HepG2 (cell line): ENCODE measurements at places on chromosomes 1 and 21. TPM values are rescaled to one million over a fixed set of nuclear protein-coding genes. Genes with fewer than 3 reads are reported as not detected.

Gene GBP7
- not detected in 2 replicates for total RNA-seq

DNA sequence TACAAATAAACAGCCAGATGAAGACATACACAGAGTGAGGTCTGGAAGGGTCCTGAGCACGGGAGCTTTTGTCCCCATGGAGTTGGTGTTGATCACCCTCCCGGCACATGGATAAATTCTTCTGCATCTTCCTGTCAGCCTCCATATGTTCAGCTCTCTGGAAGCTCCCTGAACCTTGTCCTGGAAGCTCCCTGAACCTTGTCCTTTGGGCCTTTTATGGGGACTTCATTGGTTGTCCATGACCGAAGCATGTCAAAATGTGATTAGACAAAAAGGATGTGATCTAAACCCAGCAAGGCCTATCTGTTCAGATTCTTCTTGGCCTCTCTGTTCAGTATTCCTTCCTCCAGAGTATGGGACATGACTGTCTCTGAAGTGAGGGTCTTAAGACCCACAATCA, 25.4 kb upstream of the RNF11 start:
- H3K4me3 ChIP-seq: no peak overlapping the region
- H3K27ac ChIP-seq: no peak overlapping the region
- no peaks in the 10 kb centered on the region for H3K36me3 ChIP-seq
- H3K4me1 ChIP-seq: peaks cover 29% of the 10 kb centered on the region

DNA sequence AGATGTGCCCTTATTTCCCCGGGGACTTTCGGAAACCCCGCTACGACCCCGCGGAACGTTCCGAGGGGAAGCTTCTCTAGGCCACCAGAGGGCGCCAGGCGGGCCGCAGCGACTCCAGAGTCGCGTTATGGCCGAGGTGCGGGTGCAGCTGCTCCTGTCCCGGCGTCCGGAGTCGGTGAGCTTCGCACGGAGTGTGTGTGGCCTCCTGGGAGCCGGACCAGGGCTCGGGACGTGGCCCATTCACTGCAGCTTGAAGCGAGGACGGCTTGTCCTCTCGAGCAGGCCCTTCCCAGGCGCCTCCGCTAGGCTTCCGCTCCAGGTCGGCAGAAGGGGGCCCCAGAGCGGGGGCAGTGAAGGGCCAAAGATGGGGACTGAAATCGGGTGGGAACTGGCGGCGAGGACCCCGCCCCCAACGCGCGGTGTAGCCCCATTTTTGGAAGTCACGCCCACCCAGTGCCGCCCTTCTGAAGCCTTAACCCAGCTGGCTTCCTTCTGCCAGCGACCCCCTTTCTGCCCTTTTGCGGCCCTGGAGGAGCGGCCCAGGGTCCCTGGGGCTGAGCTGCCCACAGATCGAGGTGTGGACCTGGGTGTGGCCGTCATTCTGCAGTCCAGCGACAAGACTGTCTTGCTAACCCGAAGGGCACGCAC, at the start of gene NUDT17:
TSS of gene NUDT17 (plus strand) at position 117 of the 648 bp plus-strand sequence. CDS start at position 128, 11 bp downstream.
- peak; percentile 52 for DNase-seq
- H3K36me3 ChIP-seq: peaks cover 15% of the 10 kb centered on the region
- H3K27me3 ChIP-seq: no peaks in the 10 kb centered on the region
- no peak within 1 kb of the TSS for H3K27ac ChIP-seq
- H3K4me3 ChIP-seq: peak within 1 kb of the TSS; percentile 66

Gene SLC1A7
- 0.04 TPM in 1 of 2 replicates, not detected in the other for total RNA-seq

Gene TMCO4
- 3.9 and 4.1 TPM in 2 replicates for total RNA-seq

DNA sequence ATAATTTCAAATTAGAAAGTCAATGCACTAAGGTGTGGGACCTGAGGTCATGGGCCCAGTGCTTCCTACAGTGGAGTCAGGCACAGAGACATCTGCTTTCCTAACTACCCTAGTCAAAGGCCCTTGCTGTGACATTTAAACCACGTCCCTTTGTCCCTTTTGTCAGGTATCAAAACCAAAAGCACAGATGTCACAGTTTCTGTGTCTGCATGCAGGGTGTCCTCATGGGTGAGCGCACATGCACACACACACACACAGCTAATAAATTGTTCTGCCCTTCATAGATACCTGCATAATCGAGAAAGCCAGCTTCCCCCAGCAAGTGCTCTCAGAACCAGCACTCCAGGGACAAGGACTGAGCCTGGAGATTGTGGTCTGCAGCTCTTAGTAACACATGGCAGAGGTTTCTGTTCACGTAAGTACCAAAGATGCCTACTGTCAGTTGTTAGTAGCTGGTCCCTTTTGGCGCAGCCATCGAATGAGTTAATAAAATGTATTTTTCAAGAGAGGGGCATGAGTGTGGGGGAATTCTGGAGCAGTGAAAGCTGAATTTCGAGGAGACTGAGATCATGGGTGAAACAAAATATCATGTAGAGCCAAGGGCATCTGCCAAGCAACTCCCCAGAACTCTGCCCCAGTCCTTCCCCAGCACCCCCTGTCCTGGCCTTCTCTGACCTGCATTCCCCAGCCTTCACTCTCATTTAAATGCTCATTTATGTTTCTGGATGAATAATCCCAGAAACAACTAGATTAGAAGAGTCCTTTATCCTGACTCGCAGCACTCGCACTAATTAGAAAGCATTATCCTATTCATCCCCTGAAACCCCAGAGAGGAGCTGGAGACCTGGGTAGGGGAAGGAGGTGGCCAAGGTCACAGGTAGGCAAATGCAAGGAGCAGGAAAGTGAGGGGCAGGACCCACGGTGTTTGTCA, 25.5 kb downstream of the TNR start:
- H3K27me3 ChIP-seq: no peaks in the 10 kb centered on the region
- H3K4me3 ChIP-seq: no peak overlapping the region
- DNase-seq: no peak
- no peaks in the 10 kb centered on the region for H3K4me1 ChIP-seq

GRCh38 chr1:205518661-205519540, 14.4 kb downstream of the CDK18 start:
- no peak overlapping the region for H3K27ac ChIP-seq
- H3K4me1 ChIP-seq: peaks cover 51% of the 10 kb centered on the region
- DNase-seq: no peak
- H3K4me3 ChIP-seq: no peak overlapping the region
- no peaks in the 10 kb centered on the region for H3K27me3 ChIP-seq

GRCh38 chr1:16215882-16216753, 3.7 kb upstream of the ARHGEF19 start:
- DNase-seq: peak; percentile 61
- no peaks in the 10 kb centered on the region for H3K36me3 ChIP-seq
- no peak overlapping the region for H3K27ac ChIP-seq
- peaks cover 14% of the 10 kb centered on the region; the same call in 2 of the 3 replicates for H3K27me3 ChIP-seq

GRCh38 chr1:23553231-23554126, 5.8 kb downstream of the ID3 start:
- peaks cover 69% of the 10 kb centered on the region for H3K4me1 ChIP-seq
- no peaks in the 10 kb centered on the region for H3K36me3 ChIP-seq
- peak overlapping the region; percentile 72 for H3K4me3 ChIP-seq
- DNase-seq: no peak
- peak overlapping the region; percentile 98 for H3K27ac ChIP-seq

Gene PRKAB2
- total RNA-seq: 43.3 and 44.0 TPM in 2 replicates

Gene C8B
- 3.3 and 8.4 TPM in 2 replicates for total RNA-seq

DNA sequence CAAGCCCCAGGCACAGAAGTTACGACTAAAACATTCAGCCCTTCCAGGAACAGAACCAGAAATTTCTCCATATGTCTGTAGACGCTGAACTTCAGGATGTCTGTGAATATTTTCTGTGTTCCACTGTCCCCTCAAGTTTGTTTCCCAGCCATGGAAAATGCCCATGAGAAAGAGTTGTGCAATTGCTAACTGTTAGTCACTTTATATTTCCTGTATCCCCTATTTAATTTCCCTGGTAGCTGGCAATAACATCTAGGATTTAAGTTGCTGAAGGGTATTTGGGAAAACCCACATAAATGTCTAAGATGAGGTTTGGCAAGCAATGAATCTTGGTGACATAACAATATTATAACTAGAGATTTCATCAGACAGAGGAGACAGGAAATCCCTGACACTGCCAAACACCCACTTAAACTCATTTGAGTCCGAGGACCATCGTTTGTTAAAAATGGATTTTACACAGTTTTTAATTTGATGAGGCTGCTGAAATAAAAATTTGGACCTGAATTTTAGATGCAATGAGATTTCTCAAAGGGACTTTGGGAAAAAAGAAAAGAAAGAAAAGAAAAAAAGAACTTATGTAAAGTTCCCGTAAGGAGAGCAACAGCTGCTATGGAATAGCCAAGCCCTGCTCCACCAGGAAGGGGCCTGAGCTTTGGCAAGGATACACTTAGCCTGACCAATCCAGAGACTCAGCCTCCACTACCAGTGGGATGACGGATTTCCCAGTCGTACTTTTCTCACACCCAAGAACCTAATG, 21.8 kb upstream of the ERRFI1 start:
- H3K4me1 ChIP-seq: peaks cover 19% of the 10 kb centered on the region
- no peak for DNase-seq
- H3K36me3 ChIP-seq: no peaks in the 10 kb centered on the region
- H3K4me3 ChIP-seq: no peak overlapping the region
- no peaks in the 10 kb centered on the region for H3K27me3 ChIP-seq

DNA sequence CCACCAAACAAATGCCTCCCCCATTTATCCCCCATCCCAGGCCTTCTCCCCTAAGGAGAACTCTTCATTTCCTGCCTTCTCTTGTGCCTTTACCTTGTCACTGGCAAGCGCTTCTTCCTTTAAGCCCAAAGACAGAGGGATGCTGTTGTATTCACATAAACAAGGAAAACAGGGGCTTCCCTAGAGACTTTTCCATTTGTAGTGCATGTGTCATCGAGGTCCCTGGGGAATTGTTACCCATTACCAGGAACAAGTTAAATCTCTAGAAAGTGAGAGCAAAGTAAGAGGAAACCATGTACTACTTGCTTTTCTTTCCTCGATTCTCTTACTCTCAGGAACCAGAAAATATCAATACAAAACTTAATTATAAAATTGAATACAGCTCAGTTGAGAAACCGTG, 114.4 kb upstream of the DPT start:
- no peak overlapping the region for H3K27ac ChIP-seq
- DNase-seq: no peak
- H3K4me1 ChIP-seq: 0 out of 2 replicates have a peak, but pooled peaks cover 5% of the 10 kb centered on the region
- no peak overlapping the region for H3K4me3 ChIP-seq
- H3K27me3 ChIP-seq: no peaks in the 10 kb centered on the region
- H3K36me3 ChIP-seq: no peaks in the 10 kb centered on the region

DNA sequence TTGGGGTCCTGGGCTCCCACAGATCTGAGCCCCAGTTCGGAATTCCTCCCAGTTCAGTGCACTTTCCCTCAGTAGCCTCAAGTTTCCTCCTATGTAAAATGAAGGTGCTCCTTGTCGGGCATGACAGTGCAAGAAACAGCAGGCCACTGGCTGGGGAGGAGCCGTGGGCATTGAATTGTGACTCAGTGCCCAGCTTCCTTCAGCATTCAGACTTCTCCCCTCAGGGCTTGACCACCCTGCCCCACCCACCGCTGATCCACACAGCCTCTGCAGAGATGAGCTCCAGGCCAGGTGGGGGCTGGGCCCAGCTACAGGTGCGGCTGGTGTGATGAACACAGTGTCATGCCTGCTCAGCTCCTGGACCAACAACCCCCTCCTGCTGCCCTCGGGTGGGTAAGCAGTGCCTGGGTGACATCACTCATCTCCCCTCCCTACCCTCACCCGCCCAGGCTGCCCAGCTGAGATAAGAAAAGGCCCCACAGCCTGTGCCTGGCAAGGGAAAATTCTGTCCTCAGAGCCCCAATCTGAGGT, 4.9 kb downstream of the MOB3C start:
- no peak for DNase-seq
- H3K27ac ChIP-seq: no peak overlapping the region
- H3K4me1 ChIP-seq: peaks cover 11% of the 10 kb centered on the region
- H3K36me3 ChIP-seq: 0 out of 3 replicates have a peak, but pooled peaks cover 4% of the 10 kb centered on the region
- H3K27me3 ChIP-seq: no peaks in the 10 kb centered on the region

DNA sequence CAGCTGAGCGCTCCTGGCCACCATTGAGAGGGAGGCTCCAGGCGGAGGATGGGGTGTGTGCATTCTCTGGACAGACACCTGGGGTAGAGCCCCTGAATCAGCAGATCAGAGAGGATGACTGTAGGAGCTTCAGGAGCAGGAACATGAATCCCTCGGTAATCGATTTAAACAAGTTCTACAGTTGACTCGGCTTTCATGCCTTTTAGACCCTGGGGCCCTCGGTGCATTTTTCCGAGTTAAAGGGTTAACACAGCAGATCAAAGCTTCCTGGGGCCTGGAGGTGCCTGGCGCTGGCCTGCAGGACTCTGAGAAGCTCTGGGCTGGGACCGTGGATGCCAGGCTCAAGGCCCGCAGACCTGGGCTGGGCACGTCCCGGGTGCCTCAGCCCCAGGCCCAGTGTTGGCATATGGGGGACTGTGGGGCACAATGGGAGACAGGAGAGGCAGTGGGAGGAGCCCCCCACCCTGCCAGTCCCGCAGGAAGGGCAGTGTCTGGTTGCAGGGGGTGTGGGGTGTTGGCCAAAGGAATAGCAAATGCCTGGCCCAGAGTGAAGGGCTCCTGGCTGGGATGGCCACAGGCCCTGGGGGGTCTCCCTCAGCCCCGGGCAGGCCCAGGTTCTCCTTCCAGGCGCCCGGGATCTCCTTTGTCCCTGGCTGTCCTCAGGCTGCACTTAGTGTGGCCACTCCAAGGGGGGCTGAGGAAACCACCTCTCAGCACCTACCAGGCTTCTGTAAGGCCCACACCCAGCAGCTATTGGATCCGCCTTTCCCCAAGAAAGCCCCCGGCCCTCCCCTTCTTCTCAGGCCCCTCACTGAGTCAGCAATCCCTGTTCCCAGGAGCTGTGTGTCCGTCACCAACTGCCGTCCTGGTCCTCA, 40.1 kb downstream of the SLX9 start:
- H3K4me3 ChIP-seq: no peak overlapping the region
- peaks cover 44% of the 10 kb centered on the region for H3K4me1 ChIP-seq
- H3K36me3 ChIP-seq: no peaks in the 10 kb centered on the region; the same call in 1 of the 2 replicates
- peak; percentile 53 for DNase-seq

Gene OVAAL
- total RNA-seq: not detected in 2 replicates

Gene NOC2L
- total RNA-seq: 91.6 and 103 TPM in 2 replicates

Gene CD46
- 70.3 and 130 TPM in 2 replicates for total RNA-seq

Gene MARK1
- not detected in 2 replicates for total RNA-seq

Gene OPRD1
- total RNA-seq: 0.02 TPM in 1 of 2 replicates, not detected in the other

- no peak for DNase-seq
- no peaks in the 10 kb centered on the region for H3K4me1 ChIP-seq
- H3K27me3 ChIP-seq: no peaks in the 10 kb centered on the region
- no peaks in the 10 kb centered on the region for H3K36me3 ChIP-seq
- no peak overlapping the region for H3K4me3 ChIP-seq
Measured at GRCh38 chr1:209155546-209155945, 428.0 kb upstream of the CAMK1G start.

Gene DISP1
- total RNA-seq: 1.2 and 1.9 TPM in 2 replicates

GRCh38 chr1:178031856-178032320, 62.0 kb upstream of the RASAL2 start:
- H3K36me3 ChIP-seq: no peaks in the 10 kb centered on the region
- no peaks in the 10 kb centered on the region for H3K27me3 ChIP-seq
- H3K4me1 ChIP-seq: peaks cover 58% of the 10 kb centered on the region
- DNase-seq: peak; percentile 84

Gene KLHDC8A
- total RNA-seq: not detected in 2 replicates

Gene RHOU
- 18.5 and 23.6 TPM in 2 replicates for total RNA-seq

GRCh38 chr1:172658871-172659453, at the start of gene FASLG:
Gene FASLG, plus strand, starts transcription at chr1:172659103. Its CDS starts 99 bp downstream, at chr1:172659202.
- H3K27ac ChIP-seq: no peak within 1 kb of the TSS
- H3K27me3 ChIP-seq: peaks cover 6% of the 10 kb centered on the region; the same call in 1 of the 3 replicates
- no peaks in the 10 kb centered on the region for H3K36me3 ChIP-seq
- H3K4me3 ChIP-seq: no peak within 1 kb of the TSS
- no peak for DNase-seq
- H3K4me1 ChIP-seq: no peaks in the 10 kb centered on the region
